ENCODE measurements at places on chromosomes 13 and 19. TPM values are rescaled to one million over a fixed set of nuclear protein-coding genes. Genes with fewer than 3 reads are reported as not detected.

Gene ZNF677
- total RNA-seq, result not detected

Gene FOSB
- total RNA-seq, result 13.3 TPM

Gene AMER2
- total RNA-seq, result not detected

Gene NKPD1
- total RNA-seq, result 0.09 TPM

Gene LPAR6
- total RNA-seq, result 3.1 TPM

Gene INSL3
- not detected for total RNA-seq

Gene KIR2DL1
- total RNA-seq, result not detected

Gene JUND
- total RNA-seq, result 123 TPM

Data from MCF 10A (cell line).